Activated CD8-positive, alpha-beta memory T cell treated with anti-CD3 and anti-CD28 coated beads for 48 hours (primary cell): ENCODE measurements at places on chromosomes 3 and 15.

DNA sequence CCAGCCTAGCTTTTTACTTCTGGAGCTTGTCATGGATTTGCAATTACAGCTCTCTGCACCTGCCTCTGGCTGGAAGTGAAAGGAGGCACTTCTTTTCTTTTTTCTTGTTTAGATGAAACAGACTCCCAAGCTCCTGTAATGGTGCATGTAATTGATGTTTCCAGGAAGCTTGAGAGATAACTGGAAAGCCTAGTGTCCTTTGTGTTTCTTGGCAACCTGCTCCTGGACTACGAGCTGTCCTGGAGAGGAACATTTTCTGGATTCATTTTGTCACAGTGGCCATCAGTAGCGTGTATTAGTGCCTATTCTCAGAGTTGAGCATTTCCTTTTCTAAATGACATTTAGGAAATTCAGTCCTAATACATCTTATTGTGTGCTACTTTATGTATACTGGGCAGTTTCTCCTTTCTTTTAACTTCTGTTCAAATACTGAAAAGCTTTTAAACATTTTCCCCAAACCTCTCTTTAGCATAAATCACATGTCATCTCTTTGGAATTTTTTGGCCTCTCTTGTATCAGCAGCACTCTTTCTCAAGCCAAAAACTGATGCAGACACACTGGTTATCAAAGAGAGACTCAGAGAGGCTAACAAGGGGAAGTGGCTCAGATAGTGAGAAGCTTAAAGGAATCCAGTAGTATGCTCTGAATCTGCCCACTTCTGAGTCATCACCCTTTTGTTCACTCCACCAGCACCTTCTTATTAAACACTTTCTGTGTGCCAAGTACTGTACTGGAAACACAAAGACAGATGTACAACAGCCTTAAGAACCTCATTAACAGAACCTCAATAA lies 62.6 kb upstream of the SLC2A2 start:
- DNase-seq, result no peak

DNA sequence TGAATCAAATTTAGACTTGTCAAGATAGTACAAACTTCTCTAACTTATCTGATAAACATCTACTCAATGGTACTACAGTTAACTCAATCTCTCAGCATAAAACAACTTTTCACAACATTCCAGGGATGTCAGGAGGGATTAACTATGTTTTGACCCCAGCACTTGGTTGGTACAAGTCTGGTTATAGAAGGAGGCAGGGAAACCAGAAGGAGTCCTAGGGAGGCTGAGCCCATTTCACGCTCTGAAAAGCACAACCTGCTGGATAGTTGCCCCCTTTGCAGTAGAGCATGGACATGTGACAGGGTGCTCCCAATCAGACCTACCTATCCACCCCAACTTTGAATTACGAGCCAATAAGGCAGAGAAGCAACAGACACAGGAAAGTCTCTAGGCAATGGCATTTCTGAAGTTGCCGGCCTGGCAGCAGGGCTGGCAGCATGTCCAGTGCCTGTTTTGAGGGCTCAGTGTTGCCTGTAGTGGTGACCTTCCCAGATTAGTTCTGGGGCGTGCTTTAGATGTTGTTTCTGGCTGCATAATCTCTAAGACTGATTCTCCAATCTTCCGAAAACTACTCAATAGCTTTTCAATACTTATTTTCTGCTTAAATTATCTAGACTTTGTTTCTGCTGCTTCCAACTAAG lies 8.2 kb downstream of the ANKUB1 start:
- DNase-seq, result no peak

DNA sequence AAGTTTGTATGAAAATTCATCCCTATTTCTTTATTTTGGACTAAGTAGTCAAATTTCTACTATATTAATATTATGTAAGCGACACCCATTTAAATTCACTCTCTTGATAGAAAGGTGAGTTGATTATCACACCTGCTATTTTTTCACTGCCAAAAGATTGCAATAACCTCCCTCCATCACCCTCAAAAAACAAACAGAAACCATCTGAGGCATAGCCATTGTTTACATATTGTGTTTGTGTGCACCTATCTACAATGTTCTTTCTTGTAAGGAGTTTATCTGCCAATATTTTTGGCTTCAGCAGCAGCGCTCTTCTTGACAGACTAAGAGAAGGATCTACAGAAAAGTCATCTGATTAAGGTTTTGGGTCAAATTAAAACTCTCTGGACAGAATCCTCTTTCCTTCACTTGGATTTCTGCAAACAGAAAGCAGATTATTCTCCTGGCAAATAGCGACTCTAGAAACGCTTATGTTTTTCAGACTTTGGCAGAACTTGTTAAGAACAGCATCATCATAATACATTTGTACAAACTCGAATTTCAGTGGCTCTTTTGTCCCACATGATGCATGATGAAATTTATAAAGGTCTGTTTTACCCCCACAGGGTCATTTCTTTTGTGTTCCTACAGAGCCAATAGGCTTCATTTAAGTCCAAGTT lies 48.6 kb downstream of the KCNMB2 start:
- DNase-seq, result no peak

- no peak for DNase-seq
Measured at GRCh38 chr15:92205255-92205739, 188.4 kb upstream of the ST8SIA2 start.

- DNase-seq, result no peak
Measured at GRCh38 chr3:142087676-142088075, 61.7 kb downstream of the TFDP2 start.

DNA sequence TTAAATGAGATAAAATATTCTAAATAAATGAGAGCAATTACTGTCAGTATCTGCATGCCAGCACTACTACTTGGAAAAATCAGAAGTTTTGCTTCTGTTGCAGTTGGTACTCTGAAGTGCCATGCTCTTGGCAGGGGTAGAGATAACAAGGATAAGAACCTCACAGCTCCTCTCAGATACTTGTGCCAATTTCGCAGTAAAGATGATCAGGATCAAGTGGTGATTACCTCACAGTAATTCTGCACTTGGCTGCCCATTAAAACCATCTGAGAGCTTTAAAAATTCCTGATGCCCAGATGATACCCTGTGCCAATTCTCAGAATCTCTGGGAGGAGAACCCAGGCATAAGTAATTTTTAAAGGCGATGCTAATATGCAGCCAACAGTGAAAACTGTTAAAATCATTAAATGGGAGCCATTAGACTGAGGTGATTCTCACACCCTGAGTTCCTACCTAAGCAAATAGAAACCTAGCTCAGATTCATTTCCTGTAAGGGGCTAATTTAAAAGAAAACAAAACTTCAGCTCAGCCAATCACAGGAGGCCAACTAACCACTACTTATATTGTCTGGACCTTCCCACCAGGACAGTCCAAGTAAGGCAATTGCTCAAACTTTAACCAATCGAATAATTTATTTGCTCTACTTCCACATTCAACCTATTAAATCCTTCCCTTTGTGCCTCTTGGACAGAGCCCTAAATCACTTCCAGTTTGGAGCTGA lies 171.2 kb downstream of the KCNMB2 start:
- no peak for DNase-seq

DNA sequence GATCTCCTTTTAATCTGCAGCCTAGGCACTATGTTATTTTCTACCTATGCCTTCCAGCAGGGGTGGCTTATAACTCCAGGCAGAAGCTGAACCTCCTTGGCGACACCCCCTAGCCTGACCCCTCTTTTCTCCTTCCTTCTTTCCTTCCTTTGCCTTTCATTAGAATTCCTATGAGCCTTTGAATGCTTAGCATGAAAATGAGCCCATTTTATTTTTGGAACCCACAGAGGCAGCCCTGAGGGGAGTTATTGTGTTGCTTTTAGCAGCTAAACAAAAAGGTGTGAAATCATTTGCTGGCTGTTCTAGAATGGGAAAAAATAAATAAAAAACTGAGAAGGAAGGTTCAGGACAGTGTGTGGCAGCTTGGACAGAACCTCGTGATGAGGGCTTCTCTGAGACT lies 164.6 kb upstream of the ICE2 start:
- DNase-seq, result no peak

GRCh38 chr3:192409838-192410683 lies 317.3 kb downstream of the FGF12 start:
- DNase-seq, result no peak

- no peak for DNase-seq
Measured at GRCh38 chr15:29472901-29473445, 203.4 kb upstream of the NSMCE3 start.

- DNase-seq, result no peak
Measured at GRCh38 chr3:171491361-171491760, 31.2 kb upstream of the TNIK start.

DNA sequence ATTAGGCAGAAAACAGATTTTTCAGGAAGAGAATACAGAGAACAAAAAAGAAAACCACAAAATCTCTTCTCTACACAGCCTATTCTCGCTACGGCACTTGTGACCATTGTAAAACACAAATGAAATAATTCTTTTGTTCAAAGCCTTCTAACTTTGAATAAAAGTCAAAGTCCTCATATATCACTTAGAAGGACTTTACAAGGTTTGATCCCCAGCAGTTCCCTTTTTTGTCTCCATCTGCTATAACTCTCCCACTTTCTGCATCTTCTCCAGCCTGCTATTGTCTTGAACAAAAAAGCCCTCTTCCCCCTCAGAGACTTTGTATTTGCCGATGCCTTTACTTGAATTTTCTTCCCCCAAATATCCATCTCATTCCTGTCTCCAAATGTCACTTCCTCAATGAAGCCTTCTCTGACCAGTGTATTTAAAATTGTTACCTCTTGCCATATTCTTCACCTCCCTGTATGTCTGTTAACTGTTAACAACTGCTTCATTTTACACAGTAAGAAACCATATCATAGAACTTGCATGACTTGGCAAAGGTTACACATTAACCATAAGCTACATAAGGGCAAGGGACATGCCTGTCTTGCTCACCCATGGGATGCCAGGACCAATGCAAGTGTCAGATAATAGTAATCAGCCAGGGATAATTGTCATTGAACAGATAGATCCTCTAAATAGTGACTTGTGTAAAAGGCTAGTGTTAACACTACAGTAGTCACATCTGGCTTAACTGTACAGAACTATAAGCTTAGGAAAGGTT lies 122.4 kb downstream of the CBLB start:
- no peak for DNase-seq

- no peak for DNase-seq
Measured at GRCh38 chr3:458653-459310, 262.2 kb downstream of the CHL1 start.

GRCh38 chr3:181212271-181212670 lies 222.7 kb upstream of the DNAJC19 start:
- DNase-seq, result no peak

- no peak for DNase-seq
Measured at GRCh38 chr15:69459066-69459465, 6.4 kb downstream of the RPLP1 start.

DNA sequence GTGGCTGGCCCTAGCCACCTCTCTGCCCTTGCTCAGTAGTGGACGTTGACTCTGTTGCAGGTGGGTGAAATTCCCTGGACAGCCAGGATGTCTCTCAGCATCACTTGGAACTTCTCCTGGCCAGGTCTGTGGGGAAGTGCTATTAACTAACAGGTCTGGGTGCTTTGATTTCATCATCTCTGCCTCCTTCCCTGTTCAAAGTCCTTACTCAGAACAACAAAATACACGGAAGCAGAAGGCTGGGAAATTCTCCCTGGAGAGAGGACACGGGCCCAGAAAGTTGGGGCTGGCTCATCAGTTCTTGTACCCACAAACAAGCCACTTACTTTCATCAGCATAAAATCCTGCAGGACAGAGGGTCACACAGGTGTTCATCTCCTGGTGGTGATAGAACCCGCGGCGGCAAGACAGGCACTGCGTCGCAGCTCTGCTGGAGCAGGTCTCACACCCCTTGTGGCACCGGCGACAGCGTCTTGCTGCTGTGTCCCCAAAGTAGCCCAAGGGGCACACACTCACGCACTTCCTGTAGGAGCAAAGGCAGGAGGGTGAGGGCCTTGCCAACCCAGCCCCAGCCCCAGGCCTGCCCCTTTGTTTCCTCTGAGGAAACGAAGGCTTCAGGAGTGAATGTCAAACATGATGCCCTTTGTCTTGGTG lies 29.6 kb upstream of the SNRPA1 start:
- no peak for DNase-seq

DNA sequence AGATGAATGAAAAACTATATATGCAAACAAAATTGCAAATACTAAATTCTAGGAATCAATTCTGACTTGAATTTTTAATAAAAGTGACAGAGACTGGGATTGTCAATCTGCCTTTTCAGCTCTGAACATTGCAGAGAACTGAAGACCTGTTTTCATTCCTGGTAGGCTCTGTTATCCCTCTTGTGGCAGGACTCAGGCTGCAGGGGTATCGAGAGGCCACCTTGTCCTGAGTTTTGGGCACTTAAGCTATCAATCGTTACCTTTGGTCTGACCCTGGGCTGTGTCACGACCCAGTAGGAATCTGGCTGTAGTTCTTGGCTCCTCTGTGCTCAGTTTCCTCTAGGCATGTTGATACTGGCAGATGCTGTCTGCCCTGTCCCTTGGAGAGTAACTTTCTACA lies 238.0 kb downstream of the CACNA2D3 start:
- no peak for DNase-seq

DNA sequence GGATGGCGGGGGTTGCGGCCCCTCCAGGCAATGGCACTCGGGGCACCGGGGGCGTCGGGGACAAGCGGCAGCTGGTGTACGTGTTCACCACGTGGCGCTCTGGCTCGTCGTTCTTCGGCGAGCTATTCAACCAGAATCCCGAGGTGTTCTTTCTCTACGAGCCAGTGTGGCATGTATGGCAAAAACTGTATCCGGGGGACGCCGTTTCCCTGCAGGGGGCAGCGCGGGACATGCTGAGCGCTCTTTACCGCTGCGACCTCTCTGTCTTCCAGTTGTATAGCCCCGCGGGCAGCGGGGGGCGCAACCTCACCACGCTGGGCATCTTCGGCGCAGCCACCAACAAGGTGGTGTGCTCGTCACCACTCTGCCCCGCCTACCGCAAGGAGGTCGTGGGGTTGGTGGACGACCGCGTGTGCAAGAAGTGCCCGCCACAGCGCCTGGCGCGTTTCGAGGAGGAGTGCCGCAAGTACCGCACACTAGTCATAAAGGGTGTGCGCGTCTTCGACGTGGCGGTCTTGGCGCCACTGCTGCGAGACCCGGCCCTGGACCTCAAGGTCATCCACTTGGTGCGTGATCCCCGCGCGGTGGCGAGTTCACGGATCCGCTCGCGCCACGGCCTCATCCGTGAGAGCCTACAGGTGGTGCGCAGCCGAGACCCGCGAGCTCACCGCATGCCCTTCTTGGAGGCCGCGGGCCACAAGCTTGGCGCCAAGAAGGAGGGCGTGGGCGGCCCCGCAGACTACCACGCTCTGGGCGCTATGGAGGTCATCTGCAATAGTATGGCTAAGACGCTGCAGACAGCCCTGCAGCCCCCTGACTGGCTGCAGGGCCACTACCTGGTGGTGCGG lies 1.9 kb downstream of the CHST2 start:
- DNase-seq, result peak; percentile 63

- DNase-seq, result no peak
Measured at GRCh38 chr3:3227640-3228039, 48.1 kb upstream of the CRBN start.

- DNase-seq, result no peak
Measured at GRCh38 chr3:49841126-49841696, 15.2 kb downstream of the TRAIP start.

- no peak for DNase-seq
Measured at GRCh38 chr3:53334742-53335141, 12.6 kb downstream of the DCP1A start.
